ENCODE measurements at places on chromosomes 1 and 21.

GRCh38 chr1:241645199-241645598 is 5.0 kb upstream of the CHML start:
- DNase-seq: no peak

DNA sequence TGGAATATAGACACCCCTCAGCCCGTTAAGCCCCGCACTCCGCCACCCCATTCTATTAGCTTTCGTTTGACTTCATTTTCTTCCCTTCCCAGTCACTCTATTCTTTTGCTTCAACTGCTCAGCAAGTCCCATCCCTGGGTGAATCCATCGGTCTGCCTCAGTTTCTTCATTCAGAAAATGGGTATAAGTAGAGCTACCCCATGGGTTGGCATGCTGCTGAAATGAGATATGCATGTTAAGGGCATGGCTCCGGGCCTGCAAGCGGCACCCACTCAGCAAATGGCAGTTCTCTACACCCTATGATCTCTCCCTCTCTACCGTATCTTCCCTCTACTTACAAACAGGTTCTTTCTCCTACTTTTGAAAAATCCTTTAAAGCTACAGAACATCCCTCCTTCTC is 87.8 kb upstream of the IRF2BP2 start:
- DNase-seq: no peak

DNA sequence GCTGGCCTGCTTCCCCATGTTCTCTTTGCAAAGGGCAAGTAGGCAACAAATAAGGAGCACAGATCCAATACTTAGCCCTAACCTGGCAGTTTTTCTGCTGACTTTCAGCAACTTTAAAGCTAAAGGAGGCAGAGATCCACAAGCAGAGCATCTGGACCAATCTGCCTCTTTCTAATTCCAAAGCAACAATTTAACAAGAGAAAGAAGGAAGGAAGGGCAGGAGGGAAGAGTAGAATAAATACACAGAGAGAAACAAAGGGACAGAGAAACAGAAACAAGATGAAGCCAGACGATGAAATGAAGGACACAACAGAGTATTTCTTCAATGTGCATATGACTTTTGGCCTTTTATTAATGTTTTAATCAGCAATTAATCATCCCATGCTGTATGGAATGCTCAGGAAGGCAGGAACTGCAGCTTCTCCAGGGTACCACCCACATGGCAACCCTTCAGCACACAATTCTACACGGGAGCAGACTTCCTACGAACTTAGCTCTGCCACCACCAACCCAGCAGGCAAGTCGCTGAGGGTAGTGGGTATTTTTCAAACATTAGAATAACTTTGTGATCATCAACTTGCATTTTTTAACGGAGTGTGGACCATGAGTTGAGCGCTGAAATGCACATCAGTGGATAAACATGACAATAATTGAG is 15.3 kb downstream of the CLCC1 start:
- no peak for DNase-seq

- peak; percentile 88 for DNase-seq
Observed at GRCh38 chr1:36099681-36100341, 11.1 kb downstream of the ADPRS start.

DNA sequence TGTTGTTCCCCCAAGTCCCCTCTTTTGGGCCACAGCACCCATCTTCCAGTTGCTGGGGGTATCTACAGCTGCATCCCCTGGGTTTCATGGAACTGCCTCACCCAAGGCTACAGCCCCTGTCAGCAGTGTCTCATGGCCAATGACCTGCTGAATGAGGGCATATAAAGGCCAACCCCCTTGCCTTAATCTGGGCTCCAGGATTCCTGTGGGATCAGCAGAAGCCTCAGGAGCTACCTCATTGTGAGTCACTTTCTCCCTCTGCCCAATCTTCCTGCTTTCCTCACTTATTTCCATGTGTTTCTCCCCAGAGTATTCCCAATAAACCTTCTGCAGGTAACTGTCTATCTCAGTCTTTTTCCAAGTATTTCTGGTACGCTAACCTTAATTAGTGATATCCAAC is 37.3 kb upstream of the SYT14 start:
- DNase-seq: no peak

GRCh38 chr1:205182930-205183329 is 28.6 kb downstream of the DSTYK start:
- DNase-seq: no peak

GRCh38 chr1:239197871-239198270 is 188.5 kb upstream of the CHRM3 start:
- no peak for DNase-seq

- no peak for DNase-seq
Observed at GRCh38 chr1:241654019-241654418, 1.9 kb downstream of the WDR64 start.

GRCh38 chr1:232707142-232707541 is 77.2 kb upstream of the SIPA1L2 start:
- no peak for DNase-seq

DNA sequence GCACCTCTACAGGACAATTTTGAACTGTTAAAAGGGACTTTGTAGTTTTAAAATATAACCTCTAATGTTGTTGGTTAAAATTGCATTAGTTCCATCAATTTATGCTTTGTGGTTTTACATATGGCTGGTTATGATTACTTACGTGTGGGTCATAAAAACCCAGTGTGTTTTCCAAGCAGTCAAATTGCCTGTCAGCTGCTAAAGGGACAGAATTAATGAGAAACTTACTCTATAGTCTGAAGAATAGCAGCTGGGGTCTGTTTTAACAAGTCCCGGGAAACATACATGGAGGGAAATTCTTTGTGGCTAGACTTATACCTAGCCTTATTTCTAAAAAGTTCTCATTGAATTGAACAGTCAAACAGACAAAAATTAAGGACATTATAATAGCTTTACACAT is 820.9 kb upstream of the ADGRL4 start:
- DNase-seq: no peak

DNA sequence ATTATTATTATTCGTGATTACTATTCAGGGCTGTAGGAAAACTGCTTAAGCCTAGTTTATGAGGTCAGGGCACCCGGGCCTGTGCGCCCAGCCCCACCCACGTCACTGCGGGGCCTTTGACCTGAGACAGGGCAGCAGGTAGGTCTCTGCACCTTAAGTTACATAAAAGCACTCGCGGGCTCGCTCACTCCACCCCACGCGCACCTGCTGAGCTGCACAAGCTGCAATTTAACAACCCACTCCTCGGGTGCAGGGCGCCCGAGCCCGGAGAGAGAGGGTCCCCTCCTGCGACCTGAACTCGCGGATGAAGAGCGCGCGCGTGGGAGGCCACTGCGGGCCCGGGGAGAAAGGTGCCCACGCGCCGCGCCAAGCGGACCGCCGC is 477 bp downstream of the ICMT start:
- DNase-seq: no peak

DNA sequence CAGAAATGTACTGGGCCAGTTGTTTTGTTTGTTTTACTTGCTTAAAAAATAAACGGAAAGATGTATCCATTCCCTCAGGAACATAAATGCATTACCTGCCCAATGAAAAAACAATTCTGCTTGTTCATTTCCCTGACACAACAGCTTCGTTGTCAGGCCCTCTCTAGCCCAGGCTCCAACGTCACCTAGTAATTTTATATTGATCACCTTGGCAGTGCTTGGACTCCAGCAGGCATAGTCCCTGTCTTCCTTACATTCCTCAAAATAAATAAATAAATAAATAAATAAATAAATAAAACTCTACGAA is 1.2 kb downstream of the CEP170 start:
- no peak for DNase-seq

- DNase-seq: peak; percentile 44
Observed at GRCh38 chr1:56578963-56579875, at the start of gene PLPP3. Gene PLPP3 (minus strand): TSS chr1:56579563. CDS start chr1:56579016, 547 bp downstream.

DNA sequence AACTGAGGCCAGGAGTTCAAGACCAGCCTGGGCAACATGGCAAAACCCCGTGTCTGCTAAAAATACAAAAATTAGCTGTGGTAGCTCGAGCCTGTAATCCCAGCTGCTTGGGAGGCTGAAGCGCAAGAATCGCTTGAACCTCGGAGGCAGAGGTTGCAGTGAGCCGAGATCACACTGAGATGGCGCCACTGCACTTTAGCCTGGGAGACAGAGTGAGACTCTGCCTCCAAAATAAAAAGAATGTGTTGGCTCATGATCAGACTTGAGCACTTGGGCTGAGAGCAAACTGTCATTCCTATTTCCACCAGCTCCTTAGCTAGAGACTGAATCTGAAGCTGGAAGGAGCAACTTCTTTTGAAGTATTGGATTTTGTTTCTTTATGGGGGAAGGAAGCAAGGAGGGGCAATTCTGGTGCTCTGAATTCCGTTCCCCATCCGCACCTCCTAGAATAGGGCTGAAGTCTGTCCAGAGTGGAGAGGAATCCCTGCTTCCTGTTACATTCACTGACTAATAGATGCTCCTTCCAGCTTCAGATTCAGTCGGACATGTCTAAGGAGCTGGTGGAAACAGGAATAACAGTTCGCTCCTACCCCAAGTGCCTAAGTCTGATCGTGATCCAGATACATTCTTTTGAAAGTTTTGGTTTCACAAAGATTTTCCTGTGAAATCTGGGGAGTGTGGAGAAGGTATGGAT is 3.8 kb downstream of the ZNF672 start:
- no peak for DNase-seq

- DNase-seq: no peak
Observed at GRCh38 chr1:170580636-170581440, 48.9 kb downstream of the GORAB start.

GRCh38 chr1:156602557-156602993 is 1.3 kb upstream of the GPATCH4 start:
- no peak for DNase-seq

- no peak for DNase-seq
Observed at GRCh38 chr1:218476385-218476784, 131.2 kb downstream of the TGFB2 start.

DNA sequence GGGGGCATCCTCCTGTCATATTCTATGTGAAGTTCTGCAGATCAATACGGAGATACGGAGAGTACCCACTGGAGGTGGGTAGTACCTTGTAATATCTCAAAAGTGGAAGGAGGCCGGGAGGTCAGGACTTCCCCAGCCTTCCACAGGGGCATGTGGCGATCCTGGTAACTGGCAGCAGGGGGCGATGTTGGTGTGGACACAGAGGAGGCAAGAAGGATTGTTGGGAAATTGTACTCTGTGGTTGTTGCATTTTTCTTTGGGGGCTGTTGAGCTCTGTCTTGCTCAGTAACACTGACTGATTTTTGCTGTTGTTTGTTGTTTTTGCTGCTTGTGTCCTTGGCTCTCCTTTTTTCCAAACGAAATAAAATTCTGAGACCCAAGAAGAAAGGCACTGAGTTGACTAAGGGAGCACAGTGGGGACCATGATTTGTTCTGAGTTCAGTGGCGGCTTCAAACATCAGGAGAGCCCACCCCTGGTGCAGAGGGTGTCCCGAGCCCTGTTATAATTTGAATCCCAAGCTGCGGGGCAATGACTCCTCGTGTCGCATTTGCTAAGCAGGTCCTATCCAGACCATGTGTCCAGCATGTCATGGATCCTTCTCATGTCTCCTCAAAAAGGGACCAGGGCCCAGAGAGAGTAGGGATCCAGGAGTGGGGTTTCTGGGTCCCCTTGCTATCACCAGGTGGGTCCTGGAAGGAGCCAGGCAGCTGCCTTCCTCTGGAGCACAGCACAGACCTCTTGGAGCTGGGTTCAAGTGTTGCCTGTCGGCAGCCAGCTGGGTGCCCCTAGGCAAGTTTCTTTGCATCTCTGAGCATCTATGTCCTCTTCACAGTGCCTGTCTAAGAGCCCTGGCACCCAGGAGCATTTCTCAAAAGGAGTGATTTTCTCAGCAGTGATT is 22.8 kb downstream of the LHX4 start:
- no peak for DNase-seq

DNA sequence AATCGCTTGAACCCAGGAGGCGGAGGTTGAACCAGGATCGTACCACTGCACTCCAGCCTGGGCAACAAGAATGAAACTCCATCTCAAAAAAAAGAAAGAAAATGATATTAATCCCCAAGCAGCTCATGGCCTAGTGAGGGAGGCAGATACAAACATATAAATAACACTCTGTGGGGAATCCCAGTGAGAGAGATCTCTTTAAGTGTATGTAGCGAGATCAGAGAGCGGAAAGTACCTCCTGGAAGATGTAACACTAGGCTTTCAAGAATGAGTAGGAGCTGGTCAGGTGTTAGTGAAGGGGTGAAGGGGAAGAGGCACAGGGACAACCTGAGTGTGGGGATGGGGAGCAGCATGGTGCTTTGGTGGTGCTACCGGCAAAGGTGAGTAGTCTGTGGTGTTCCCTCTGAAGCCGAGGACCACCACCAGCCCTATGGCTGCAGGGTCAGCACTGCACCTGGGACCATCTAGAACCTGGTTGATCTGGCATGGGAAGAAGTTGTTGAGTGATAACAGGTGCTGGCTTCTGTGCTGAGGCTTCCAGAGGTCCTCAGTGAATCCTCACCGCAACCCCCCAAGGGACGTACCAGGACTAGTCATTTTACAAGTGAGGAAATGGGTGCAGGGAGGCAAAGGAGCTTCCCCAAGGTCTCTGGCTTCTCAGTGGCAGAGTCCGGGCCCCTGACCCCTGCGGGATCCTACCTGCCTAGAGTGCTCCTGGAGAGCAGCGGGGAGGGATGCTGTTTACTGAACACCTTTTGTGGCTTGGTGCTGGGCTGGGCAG is 367.6 kb upstream of the VAMP3 start:
- DNase-seq: no peak

DNA sequence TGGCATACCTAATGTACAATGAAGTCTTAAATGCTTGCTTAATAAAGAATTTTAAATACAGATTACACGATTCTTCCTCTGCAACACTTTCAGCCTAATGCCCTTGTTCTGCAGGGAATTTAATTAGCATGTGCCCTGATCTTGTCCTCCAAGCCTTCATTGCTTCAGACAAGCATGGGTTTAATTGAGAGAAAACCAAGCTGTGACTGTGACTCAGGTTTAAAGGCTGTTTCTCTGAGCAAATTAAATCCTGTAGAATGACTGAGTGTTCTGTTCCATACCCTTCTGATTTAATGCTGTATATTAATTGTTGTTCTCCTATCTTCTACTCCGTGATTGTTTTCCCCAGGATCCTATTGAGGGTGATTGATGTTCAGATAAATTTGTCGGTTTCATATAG is 269.0 kb upstream of the PRMT6 start:
- DNase-seq: no peak

GRCh38 chr1:156898161-156898566 is 4.6 kb downstream of the PEAR1 start:
- no peak for DNase-seq

- no peak for DNase-seq
Observed at GRCh38 chr1:247936415-247936814, 11.7 kb downstream of the OR2AJ1 start.

DNA sequence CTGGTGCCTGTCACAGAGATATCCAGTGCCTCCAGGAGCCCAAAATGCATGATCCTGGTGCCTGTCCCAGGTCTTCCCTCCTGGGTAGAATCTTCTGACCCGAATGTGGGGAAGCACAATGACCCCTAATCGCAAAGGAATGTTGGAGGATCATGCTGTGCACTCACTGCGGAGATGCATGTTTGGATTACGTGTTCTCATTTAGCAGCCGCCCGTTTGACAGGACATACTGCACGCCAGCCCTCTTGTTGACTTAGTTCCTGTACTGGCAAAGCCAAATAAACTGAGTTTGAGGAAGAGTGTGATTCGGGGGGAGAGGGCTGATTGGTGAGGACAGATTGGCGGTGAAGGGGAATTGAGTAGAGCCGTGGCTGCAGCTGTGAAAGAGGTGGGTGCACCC is 85.9 kb upstream of the SIM2 start:
- no peak for DNase-seq

Measured in mesothelial cell of epicardium (in vitro differentiated cells).